ENCODE measurements at places on chromosomes 1 and 21.

- no peak for DNase-seq
These were observed 14.5 kb downstream of the NLRP3 start for GRCh38 chr1:247430434-247430833.

DNA sequence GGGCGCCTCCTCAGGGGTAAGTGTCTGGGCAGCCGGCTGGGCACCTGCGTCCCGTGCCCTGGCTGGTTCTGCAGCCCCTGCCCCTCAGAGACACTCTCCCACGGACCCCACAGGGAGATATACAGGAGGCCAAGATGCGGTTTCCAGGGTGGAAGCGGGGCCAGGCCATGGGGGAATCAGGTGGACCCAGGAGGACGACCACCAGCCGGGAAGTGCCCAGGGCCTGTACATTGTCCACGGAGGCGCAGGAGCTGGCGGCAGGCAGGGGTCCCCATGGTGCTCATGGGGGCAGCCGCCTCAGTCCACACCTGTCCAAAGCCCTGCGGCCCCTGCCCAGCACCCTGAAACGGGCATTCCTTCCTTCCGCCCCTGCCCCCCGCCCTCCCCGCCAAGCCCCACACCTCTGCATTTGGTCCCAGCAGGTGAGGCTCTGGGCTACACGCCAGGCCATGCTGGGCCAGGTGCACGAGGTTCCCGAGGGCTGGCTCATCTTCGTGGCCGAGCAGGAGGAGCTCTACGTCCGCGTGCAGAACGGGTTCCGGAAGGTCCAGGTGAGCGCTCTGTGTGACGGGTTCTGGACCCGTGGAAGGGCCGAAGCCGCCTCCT lies 36.7 kb downstream of the SLC19A1 start:
- DNase-seq = peak; percentile 69

DNA sequence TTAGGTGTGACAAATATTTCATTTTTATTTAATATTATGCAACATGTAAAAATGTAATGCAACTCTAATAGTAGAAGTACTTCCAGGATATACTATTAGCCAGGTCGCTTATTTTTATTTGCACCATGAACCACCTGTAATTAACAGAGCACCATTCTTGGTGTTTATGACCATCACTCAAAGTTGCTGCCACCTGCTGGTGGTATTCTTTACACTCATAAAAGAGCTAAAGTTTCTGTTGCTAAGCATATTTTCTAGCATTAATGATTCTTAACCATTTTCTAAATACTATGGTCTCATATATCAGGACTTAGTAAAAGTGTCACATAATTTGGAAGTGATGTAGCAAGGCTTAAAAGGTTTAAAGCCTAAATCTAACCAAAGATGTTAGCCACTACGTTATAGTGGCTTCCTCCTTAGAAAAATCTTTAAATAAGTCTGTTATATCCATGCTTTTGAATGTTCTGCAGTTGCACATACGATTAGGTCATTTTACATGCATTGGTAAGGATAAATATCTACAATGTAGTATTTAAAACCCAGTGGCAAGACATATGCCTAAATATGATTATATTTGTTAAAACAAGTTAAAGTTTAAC lies 244.5 kb downstream of the NEGR1 start:
- no peak for DNase-seq

- no peak for DNase-seq
These were observed 857.9 kb downstream of the BRINP3 start for GRCh38 chr1:189619682-189620332.

- no peak for DNase-seq
These were observed 1048.4 kb downstream of the NCAM2 start for GRCh38 chr21:22046576-22046975.

DNA sequence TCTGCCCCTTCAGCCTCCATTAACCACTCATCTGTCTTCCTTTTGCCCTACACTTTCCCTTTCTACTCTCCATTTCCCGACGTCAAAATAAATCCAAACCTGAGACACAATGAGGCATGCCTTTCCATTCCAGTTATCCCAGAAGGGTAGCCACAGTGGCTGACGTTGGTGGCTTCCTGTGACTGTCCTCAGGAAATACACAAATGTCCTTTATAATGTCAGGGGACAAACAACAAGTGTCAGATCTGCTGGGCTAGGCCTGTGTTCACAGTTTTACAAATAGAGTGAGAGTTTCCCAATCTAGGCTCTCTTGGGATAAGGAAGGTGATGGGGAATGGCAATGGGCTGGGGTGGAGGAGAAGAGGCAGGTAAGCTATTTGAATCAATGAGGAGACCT lies 135.3 kb downstream of the BRINP2 start:
- no peak for DNase-seq

GRCh38 chr1:119006406-119007279 lies 18.5 kb upstream of the TBX15 start:
- no peak for DNase-seq

DNA sequence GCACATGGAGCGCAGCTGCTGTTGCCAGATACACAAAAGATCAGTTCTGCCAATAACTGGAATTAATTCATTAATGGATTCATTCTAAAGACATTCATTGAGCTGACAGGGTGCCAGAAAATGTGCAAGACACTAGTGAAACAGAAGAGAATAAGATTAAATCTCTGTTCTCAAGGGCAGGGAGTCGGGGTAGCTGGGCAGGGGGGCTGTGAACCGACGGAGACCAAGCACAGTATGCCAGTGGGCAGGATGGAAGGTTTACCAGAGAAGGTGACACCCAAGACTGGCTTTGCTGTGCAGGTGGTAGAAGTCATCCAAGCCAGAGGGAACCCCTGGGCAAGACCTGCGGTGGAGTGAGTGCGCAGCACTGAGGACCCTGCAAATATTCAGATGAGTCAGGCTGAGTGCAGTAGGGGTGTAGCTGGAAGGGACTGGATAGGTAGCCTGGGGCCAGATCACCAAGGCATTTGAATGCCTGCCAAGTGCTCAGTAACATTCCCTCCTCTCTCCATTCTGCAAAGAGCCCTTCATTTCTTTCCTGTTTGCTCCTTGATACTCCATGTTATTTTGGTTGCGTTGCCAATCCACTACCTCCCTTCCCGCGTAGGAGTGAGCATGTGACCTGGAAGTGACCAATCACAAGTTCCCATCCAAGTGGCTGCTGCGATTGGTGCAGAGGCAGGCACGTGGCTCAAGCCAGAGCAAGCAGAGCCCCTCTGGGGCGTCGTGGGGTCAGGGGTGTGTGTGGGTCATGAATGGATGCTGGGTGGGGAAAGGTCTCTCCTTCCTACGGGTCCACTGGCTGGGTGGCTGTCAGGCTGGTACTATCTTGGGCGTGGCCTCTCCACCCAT lies 413.1 kb downstream of the PTPRU start:
- DNase-seq = no peak

DNA sequence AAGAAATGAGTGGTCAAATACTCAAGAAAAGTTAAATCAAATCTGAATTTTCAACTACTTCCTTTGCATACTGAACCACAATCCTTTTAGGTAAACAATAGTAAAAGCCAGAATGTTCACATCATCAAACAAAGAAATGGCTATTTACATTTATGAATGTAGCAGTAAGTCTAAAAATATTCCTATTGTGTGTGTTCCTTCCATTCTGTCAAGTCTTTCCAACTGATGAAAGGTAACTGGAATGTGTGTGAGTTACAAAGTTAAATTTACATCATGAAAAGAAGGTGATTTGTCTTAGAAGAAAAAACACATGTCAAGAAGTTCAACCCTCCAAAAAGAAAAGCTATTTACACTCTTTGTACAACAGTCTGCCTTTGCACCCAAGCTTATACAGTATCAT lies 203.1 kb downstream of the SIPA1L2 start:
- no peak for DNase-seq

- DNase-seq = no peak
These were observed 1.2 kb downstream of the TSEN15 start for GRCh38 chr1:184052750-184053149.

DNA sequence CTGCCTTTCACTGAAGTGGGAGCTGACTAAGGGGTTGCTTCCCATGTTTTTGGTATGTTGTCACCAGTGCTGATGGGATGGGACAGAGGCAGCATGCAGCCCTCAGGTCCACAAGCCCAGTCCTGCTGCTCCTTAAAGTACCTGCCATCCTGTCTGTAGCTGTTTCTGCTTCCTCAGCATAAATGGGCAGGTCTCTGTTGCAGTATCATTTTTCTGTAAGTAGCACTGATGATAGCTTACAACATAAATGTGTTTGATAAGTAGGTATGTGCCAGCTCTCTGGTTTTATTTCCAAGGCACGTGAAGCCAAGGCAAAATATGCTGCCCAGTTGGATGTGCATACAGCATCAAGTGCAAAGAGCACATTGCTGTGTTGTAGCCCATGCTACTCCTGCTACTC lies 173.0 kb downstream of the VPS13D start:
- no peak for DNase-seq

GRCh38 chr1:206739411-206740076 lies 31.0 kb upstream of the IL19 start:
- DNase-seq = no peak

DNA sequence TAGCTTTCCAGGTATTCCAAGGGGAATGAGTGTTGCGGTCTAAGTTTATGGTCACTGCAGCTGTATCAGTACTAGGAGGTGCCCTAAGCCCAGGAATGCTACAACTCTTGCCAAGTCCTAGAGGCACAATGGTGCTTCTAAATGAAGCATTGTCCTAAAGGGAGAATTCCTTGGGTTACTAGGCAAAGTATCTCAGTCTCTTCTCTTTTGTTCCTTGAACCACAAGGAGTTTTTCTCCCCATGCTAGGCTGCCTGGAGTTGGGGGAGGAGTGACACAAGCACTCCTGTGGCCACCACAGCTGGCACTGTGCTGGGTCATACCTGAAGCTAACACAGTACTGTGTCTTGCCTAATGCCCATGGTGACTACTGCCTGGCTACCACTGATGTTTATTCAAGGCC lies 50.7 kb downstream of the KMO start:
- no peak for DNase-seq

- DNase-seq = peak; percentile 83
These were observed 11.0 kb upstream of the LMX1A start for GRCh38 chr1:165367375-165367993.

GRCh38 chr1:97088391-97088790 lies 366.8 kb downstream of the PTBP2 start:
- no peak for DNase-seq

- DNase-seq = no peak
These were observed 207.3 kb downstream of the SLC45A1 start for GRCh38 chr1:8525216-8525557.

DNA sequence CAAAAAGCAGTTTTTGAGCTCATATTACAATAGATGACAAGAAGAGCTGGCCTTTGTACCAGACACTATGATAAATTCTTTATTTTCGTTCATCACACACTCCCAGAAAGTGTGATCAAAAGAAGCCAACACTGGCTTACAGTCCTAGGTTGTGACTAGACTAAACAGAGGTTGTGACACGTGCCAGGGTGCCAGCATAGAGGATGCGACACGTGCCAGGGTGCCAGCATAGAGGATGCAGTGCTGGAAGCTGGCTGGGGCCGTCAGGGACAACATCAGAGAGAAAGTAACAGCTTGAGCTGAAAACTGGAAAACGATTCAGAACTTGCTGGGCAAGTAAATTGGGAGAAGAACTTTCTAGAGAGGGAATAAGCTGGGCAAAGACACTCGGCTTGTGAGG lies 2.2 kb downstream of the MTARC1 start:
- no peak for DNase-seq

DNA sequence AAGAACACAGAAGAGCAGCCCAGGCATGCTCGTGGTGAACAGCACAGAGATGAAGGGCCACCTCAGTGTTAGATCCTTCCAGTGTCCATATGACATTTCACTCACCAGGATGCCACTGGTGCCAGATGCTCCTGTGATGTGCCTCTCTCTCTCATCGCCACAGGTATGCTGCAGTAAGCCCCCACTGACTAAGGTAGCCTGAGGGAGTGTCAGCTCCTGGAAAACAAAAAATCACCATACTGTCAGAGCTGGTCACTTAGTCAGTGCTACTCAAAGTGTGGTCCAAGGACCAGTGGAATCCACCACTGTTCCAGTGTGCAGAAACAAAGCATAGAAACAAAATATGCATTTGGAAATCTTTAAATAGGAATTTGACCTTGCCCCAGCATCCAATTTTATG lies 27.1 kb upstream of the BCL9 start:
- no peak for DNase-seq

DNA sequence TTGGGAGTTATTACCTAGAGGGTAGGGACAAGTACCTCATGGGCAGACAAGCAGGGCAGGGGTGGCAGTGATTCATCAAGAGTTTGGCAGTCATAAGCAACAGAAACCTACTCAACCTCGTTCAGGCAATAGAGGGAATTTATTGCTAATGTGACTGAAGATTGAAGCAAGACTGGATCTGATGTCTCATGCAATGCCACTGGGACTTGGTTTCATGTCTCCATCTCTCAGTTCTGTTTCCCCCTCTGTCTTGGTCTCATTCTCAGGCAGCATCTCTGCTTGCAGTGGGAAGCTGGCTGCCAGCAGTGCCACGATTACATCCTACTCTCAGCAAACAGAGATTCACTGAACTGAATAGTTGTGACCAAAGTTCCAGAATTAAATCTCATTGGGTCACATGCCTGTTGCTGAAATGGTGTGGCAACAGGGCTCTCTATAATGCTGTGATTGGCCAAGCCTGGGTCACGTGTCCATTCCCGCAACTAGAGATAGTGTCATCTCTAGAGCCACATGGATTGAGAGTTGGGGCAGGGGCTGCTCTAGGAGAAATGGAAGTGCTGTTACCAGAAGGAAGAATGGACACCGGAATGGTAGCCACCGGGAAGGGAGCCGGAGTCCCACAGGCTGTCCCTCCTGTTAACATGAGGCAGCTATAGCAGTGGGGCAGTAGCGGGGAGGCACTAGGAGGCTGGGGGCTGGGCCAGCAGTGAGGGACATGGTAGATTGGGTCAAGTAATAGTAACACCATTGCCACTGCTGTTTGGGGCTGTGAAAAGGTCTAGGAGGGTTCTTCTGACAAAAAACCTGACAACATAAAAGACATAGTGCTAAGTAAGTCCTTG lies 3.9 kb upstream of the CDC42 start:
- DNase-seq = no peak

DNA sequence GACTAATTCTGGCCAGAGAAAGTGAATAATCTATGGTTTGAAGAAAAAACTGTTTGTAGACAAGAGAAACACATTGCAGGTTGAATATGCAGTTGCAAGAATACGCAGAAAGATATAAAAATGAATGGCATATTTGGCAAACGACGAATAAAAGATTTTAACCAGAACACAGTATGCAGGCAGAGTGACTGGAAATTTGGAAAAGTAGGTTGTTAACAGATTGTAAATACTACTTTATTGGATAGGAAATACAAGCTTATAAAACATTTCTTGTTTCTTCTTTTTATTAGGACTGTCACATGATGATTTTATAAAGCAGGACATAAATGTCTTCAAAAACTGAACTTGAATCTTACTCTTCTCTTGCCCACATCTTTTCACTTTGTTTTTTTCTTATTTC lies 573.3 kb upstream of the PBX1 start:
- DNase-seq = no peak

- DNase-seq = no peak
These were observed 5.5 kb downstream of the TLR5 start for GRCh38 chr1:223137455-223138085.
